Non-pigmented ciliary epithelial cell (primary cell): ENCODE measurements at places on chromosomes 4 and X.

- no peak for DNase-seq
Observed at GRCh38 chr4:16118090-16118489, 34.3 kb upstream of the PROM1 start.

GRCh38 chr4:56080384-56080783 lies 131.6 kb downstream of the CEP135 start:
- no peak for DNase-seq

DNA sequence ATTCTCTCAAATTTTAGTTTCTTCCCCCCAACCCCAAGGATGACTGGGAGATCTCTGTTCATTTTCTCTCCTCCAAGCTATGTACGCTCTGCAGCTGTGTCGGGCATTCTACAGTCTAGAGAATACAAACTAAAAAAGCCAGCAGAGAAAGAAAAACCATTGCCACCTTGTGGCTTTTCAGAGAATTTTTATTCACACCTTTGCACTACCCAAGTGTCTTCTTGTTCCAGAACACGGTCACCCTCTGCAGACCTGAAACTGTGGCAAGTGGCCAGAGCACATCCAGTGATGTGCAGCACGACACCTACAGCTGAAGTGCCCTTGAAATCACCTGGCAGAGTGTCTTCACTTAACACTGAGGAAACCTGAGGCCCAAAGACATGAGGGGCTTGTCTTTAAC lies 68.6 kb downstream of the CHST7 start:
- DNase-seq: no peak

DNA sequence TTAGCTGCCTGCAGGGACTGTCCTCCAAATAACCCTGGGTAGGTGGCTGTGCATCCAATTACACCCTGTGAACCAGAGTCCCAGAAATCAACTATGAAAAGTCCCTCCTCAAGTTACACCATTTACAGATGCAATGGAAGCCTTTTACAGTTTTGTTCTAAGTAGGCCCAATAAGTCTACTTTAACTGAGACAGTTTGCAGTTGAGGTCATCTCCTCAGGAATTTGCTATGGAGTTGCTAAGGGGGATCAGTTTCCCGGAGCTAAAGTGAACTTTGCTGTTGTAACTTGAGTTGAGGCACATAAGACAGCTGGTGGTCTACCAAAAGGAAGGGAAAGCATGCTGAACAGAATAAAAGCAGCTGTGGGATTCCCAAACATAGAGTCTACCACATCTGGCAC lies 121.6 kb upstream of the STK26 start:
- no peak for DNase-seq

- no peak for DNase-seq
Observed at GRCh38 chrX:124488412-124489161, 142.2 kb downstream of the SH2D1A start.

DNA sequence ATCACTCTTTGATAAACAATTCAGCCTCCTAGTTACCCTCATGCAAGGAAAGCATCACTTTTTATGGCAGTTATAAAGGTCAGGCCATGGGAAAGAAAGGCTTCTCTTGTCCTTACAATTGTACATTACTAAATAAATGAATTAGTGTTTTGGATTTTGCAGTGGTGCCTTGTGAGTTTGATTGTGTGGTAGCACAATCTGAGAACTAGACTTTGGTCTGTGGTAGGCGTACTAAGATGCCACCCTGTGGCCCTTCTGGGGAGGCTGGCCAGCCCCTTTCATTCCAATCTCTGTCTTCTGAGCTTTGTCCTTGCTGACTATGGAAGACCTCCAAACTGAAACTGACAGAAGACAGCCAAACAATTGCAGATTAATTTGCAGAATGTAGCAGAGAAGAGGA lies 14.6 kb upstream of the HNRNPD start:
- DNase-seq: no peak

GRCh38 chr4:151029537-151029936 lies 14.5 kb upstream of the LRBA start:
- DNase-seq: no peak

GRCh38 chr4:148079961-148080360 lies 348.1 kb downstream of the ARHGAP10 start:
- no peak for DNase-seq

GRCh38 chr4:115366390-115366789 lies 253.0 kb upstream of the NDST4 start:
- DNase-seq: no peak

DNA sequence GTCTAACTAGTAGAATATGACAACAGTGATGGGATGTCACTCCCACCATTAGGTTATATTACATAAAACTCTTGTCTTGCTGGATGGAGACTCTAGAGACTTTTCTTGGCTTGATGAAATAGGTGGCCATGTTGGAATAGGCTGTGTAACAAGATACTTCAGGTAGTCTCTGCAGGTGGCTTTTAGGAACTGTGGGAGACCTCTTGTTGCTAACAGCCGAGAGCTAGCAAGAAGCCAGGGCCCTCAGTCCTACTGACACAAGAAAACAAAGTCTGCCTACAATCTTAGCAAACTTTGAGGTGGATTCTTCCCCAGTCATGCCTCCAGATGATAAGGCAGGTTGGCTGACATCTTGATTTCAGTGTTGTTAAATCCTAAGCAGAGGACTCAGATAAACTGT lies 72.5 kb downstream of the GNL3L start:
- DNase-seq: no peak

DNA sequence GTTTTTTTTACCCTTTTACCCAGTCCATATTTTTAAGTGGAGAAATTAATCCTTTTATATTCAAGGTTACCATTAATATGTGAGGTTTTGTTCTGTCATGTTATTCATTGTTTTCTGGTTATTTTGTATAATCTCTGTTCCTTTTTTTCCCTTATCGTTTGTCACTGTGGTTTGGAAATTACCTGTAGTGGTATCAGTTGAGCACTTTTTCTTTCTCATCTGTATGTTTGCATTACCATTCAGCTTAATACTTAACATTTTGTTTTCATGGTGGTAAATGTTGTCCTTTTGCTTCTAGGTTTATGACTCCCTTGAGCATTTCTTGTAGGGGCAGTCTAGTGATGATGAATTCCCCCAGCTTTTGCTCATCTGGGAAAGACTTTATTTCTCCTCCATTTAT lies 6.6 kb downstream of the ETDC start:
- DNase-seq: no peak

DNA sequence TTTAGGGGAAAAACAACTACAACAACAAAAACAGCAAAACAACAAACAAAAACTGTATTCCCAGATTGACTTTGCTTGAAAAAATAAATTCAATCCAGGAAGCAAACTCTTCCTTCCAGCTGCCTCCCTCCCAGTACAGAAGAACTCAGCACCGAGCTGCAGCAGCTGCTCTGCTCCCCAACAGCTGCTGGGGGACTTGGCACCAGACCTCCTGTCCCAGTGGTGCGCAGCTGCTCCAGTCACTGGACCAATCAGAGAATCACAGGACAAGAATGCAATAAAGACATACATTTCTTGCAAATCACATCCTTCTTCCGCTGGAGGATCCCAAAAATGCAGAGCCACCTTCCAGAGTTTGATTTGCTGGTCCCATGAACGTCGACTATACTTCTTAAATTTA lies 11.8 kb upstream of the FAM53A start:
- DNase-seq: no peak

GRCh38 chr4:104424475-104424941 lies 70.2 kb downstream of the CXXC4 start:
- no peak for DNase-seq

GRCh38 chrX:109533005-109533404 lies 3.6 kb upstream of the NXT2 start:
- DNase-seq: no peak
